ENCODE measurements at places on chromosomes 3 and 15. TPM values are rescaled to one million over a fixed set of nuclear protein-coding genes. Genes with fewer than 3 reads are reported as not detected.

MYRIP gene
- total RNA-seq, result not detected

- no peaks in the 10 kb centered on the region for H3K36me3 ChIP-seq
These were observed 46.9 kb downstream of the ZNF710 start for GRCh38 chr15:90047956-90048575.

GRCh38 chr3:64473466-64473865, 214.3 kb downstream of the ADAMTS9 start:
- H3K27me3 ChIP-seq, result no peaks in the 10 kb centered on the region
- H3K4me1 ChIP-seq, result no peaks in the 10 kb centered on the region
- no peak overlapping the region for H3K27ac ChIP-seq
- H3K4me3 ChIP-seq, result no peak overlapping the region

DNA sequence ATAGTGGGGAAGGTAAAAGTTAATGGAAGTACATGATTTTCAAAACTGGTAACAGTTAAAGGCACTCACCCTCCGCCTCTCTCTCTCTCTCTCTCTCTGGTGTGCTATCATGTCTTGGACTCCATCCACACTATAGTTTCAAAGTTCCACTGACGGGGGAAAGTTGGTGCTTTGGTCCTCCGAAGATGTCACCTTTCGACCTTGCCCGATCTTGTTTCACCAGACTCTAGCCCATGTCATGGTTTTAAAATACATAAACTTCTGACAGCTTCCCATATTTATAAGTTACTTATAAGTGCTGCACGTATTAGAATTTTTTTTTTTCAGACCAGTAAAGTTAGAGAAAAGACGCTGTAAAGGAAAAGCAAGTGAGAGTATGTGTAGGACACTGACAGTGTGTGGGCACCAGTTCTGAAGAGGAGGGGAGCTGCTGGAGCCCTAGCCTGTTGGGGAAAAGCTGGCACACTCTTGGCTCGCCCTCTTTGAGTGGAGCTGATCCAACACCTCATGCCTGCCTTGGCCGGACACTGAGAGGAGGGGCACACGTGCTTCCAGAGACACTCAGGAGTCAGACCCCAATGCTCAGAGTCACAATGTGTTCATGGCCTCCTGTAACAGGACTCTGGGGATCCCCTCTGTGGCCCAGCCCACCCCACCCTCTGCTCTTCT, 200.5 kb upstream of the TPM1 start:
- no peak overlapping the region for H3K4me3 ChIP-seq
- DNase-seq, result no peak
- H3K4me1 ChIP-seq, result peaks cover 3% of the 10 kb centered on the region
- no peaks in the 10 kb centered on the region for H3K27me3 ChIP-seq
- H3K27ac ChIP-seq, result no peak overlapping the region

DNA sequence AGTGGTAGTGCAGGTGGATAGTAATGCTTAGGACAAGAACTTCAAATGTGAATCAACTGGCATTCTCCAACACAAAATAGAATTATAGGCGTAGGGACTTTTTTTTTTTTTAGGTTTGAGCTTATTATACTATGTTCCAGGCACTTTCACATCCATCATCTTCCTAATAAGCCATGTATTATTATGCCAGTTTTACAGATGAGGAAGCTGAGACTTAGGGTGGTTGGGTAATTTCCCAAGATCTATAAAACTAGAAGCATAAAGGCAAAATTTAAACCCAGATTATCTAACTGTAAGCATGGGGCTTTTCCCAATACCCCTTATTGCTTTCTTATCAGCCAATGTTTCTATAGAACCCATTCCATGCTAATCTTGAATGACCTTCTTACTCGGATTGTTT, 75.1 kb upstream of the ETV5 start:
- H3K36me3 ChIP-seq, result no peaks in the 10 kb centered on the region
- H3K27me3 ChIP-seq, result peaks cover 26% of the 10 kb centered on the region
- no peak overlapping the region for H3K4me3 ChIP-seq
- no peak for DNase-seq
- no peaks in the 10 kb centered on the region for H3K4me1 ChIP-seq
- H3K27ac ChIP-seq, result no peak overlapping the region

GRCh38 chr3:72141264-72141663, 356.3 kb upstream of the PROK2 start:
- no peak for DNase-seq
- H3K4me3 ChIP-seq, result no peak overlapping the region
- H3K27ac ChIP-seq, result no peak overlapping the region
- no peaks in the 10 kb centered on the region for H3K4me1 ChIP-seq
- peaks cover 15% of the 10 kb centered on the region for H3K27me3 ChIP-seq
- H3K36me3 ChIP-seq, result no peaks in the 10 kb centered on the region
